Epithelial cell of proximal tubule (primary cell): ENCODE measurements at places on chromosomes 3 and 15.
A peak's percentile ranks its signal among the peaks of the same experiment; 100 is the strongest.

DNA sequence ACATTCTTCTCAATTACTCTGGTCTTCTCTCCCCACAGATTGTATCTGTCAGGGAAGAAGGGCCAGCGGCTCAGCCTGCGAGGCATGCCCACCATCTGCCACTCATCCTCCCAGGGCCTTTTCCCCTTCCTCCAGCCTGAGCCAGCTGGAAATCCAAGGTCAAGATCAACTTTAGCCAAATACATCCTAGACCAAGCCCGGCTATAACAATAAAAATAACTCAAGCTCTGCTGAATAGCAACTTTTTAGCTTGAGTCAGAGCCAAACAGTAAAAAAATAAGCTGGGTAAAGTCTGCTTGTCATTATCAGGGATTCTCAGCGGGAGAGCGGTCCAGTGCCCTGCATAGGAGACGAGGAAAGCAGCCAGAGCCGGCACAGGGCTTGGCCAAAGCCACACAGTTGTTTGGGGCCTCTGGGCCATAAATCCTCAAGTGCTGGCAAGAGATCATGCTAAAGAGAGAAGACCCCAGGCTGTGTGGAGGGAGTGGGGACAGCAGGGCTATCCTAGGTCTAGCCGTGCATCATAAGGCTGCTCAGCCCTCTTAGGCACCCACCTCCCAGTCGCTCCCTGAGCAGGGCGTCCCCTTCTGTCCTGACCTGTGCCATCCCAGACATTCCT, 76.2 kb upstream of the HERC1 start:
- no peak for DNase-seq

DNA sequence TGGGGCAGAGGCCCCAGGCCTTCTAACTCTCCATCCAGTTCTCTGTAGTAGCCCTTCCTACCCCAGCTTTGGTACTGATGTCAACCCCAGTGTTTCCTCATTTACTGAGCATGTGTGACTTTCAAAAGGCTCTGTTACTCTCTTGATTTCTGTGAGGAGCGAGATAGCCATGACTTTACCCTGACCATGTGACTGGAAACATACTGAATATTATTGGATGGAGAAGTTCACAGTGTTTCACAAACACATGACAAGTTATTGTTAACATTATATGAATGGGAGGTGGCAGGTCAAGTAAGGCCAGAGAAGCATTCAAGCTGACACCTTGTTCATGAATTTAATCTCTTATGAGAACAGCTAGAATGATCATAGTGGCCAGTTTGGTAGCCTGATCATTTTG, 53.7 kb downstream of the MAGI1 start:
- DNase-seq, result no peak

GRCh38 chr15:54131410-54131809, 153.2 kb downstream of the UNC13C start:
- no peak for DNase-seq

DNA sequence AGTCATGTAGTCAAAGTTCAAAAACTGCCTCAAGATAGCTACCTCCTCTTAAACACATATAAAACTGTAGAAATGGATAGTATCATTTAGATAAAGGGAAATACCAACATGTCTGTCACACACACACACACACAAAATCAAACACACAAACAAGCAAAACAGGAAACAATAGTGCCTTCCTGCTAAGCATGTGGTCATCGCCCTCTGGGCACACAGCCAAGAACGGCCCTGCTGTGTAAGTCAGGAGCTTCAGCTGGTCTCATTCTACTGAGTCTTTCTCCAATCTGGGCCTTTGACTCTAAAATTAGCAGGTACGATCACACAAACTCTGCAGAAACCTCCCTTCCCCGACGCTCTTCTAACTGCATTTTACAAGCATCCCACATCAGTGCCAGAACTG, 272.2 kb upstream of the CHRNA7 start:
- peak; percentile 1 for DNase-seq

DNA sequence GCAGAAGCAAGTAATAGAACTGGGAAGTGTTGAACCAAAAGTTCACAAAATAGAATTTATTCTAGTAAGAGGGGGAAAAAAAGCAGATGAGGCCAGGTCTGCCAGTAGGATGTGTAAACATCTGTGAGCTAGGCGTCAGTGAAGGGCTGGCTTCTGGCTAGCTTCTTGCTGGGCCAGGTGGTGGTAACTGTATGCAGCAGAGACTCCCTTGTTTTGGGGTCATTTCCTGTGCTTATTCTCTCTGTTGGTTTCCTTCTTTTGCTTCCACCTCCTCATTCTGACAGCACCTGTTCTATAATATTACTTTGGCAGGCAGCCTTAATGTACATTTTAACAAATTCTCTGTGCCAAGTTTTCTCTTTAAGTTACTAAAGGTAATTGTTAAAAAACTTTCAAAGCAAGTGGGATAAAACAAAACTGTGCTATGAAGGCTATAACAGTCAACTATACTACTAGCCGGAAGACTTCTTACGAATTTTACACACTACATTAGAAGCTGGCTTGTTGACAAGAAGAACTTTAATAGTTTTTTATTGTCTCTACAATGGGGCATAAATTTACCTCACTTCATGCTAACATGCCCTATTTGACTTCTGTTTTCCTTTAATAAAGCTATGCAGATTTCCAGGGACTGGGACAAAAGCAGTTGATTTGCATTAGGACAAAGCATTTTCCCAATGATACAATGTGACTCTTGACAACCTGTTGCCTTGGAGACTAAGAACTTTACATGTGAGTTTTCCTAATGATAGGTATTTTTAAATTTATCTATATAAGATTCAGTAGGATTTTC, 318.8 kb upstream of the NAALADL2 start:
- DNase-seq, result no peak

DNA sequence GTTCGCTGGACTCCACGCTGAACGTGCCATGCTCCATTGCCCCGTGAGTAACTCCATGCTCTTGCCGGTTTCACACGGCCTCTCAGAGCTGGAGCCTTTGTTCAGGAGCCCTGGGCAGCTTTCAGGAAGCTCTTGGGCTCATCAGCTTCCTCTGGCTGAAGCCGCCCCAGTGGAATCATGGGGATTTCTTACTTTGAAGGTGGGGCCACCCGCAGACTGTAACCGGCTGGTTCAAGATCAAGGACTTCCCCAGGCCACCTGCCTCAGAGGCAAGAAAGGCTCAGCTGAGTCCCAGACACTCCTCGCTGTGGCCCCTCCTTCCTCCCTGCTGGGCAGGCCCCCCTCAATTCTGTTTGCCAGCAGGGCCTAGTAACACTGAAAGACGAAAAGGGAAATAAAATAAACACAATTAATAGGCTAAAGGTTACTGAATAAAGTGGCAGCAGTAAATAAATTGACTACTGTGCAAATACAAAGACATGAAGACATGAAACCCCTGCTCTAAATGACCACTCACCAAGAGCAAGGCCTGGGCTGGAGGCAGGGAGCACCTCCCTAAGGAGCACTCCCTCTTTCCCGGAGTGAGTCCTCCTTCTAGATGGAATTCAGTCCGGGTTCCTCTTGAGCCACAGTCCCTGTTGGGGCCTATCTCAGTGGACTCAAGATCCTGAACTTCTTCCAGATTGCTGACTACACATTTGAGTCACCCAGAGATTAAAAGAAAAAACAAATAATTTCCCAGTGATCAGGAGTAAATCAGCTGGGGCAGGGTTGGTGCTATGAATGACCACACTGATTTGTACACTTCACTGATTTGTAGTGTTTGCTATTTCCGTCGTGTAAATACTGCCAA, 51.0 kb downstream of the ZDHHC19 start:
- DNase-seq, result peak; percentile 74

DNA sequence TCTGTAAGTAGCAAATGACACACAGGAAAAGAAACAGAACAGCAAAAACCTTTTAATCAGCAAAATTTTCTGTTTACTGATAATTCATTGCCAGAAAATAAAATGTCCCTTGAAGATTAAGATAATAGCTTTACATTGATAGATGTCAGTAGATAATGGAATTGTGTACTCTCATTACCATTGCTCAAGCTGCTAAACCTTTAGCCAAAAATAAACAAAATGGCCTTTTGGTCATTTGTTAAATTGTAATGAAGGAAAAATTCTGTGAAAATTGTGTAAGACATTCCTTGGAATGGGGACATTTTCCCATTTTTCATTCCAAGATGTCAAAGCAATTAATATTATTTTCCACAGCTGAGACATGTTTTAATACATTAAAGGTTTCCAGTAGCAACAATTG, 189.8 kb downstream of the PLOD2 start:
- DNase-seq, result no peak

DNA sequence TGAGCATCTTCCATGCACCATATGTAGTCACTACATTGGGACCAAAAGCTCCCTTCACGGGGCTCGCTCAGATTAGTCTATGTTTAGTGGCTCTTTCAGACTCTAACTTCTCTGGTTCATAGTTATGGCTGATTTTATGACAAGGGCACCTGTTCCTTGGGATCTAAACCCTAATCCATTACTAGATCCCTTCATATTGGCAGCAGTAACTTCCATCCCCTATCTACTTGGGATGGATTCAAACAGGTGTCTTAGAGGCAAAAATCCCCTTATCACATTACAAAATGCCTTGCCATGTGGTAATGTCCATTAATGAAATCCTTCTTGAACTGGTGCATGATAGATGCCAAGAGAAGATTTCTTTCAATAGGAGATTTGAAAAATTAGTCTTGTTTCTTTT, 96.7 kb upstream of the TP63 start:
- no peak for DNase-seq

- DNase-seq, result no peak
These were observed 21.8 kb downstream of the MRPS11 start for GRCh38 chr15:88489321-88489720.

DNA sequence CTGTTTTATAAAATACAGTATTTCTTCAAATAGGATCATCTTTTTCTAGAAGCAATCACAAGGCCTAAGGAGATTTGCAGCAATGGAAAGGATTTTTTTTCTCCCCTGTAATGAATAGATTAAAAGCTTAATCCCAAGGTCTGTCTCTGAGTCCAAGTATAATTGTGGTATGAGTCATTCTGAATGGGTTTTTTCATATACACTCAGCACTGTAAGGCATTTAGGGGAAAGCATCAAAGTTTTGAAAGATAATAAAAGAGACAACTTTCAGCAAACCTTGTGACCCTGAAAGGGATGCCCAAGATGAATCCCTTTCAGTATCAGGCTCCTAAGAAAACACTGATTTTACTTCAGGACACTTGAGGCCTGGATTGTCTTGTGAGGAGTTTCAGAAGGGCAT, 23.3 kb upstream of the LARS2 start:
- DNase-seq, result no peak

GRCh38 chr15:86691091-86691663, 611.5 kb downstream of the AGBL1 start:
- no peak for DNase-seq

DNA sequence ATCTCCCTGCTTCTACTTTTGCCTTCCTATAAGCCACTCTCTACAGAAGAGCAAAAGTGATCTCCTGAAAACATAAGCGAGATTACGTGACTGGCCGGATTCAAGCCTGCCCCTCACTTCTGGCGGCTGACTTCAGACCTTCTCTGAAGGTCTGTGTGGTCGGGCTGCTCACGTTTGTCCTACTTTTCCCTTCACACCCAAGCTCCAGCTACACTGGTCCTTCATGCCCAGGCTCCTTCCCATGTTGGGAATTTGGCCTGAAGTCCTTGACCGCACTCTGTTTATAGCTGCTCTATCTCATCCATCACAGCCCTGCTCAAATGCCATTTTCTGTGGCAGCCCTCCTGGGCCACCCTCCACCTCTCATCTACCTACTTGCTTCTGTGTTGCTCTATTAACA, 6.7 kb upstream of the PLA2G4E start:
- no peak for DNase-seq

DNA sequence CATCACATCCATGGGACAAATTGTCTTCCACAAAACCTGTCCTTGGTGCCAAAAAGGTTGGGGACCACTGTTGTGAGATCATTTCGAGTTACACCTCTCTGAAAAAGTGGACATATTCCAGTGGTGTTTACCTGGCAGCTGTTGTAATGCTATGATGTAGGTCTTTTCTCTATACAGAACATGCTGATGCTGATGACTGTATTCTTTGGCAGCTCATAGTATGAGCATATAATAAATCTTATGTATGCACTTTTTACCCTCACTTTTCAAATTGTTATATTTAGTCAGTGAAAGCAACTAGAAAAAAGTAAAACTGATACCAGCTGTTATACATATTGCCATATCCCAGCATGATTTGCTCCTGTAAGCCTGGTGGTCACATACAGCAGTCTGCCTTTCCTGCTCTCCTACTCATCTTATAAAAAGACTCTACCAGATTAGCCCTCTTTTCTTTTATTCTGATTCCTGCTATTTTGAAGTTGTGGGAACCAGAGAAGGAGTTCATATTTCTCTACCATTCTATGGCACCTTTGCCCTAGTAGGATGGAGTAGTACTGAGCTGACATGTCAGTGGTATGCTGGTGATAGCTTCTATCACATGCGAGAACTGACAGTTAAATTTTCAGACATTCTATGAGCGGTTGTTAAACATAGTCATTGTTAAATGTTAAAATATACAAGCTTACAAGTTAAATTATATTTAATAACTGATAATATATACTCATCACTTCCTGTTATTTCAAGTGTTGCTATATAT, 128.7 kb downstream of the FNDC3B start:
- DNase-seq, result no peak

- DNase-seq, result peak; percentile 89
These were observed 37.8 kb upstream of the ATP10A start for GRCh38 chr15:25900901-25901300.

DNA sequence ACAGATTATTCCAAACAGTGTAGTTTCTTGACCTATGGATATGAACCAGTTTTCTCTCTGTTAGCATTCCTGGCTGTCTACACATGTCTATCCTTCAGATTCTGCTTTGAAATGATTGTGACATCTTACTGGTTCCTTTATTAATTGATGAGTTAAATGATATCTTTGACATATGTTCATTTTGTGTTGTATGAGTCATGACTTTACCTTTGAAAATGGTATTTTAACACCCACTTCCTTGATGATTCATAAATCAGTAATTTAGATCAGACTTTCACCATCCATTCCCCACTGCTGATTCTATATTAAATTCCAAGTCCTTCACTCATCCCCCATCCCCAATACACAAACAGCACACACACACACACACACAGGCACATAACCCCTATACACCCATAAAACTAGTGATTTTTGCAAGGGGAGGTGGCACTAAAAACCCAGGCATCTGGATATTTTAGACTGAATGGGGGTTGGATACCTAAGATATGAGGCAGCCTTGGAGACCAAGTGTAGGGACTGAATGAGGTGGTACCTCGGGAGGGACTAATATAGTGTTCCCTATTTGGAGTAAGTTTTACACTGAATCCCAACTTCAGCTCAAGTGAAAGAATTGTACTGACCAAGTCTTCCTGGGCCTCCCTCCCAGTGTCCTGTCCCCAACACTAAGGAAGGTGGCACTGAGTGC, 9.7 kb downstream of the CCK start:
- DNase-seq, result peak; percentile 30

DNA sequence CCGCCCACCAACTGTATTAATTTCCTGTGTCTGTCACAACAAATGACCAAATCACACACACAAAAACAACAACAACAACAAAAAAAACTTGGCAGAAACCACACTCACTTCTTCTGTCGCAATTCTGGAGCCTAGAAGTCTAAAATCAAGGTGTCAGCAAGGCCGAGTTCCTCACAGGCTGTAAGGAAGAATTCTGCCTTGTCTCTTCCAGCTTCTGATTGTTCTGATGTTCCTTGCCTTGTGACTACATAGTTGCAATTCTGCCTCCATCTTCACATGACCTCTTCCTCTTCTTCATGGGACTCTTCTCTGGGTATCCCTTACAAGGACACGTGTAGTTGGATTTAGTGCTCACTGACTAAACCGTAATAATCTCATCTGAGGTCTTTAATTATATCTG, 61.4 kb downstream of the IL12A start:
- DNase-seq, result no peak
